ENCODE measurements at places on chromosomes 13 and 19.

- peak; percentile 58 for DNase-seq
Observed at GRCh38 chr19:58021541-58022282, 12.1 kb upstream of the ZSCAN1 start.

- no peak for DNase-seq
Observed at GRCh38 chr13:39737047-39737446, 81.6 kb downstream of the COG6 start.

- peak; percentile 1 for DNase-seq
Observed at GRCh38 chr13:61727767-61728166, 312.1 kb upstream of the PCDH20 start.

GRCh38 chr13:103078158-103078557, 11.9 kb upstream of the SLC10A2 start:
- no peak for DNase-seq

- DNase-seq, result peak; percentile 69
Observed at GRCh38 chr19:38977445-38978325, 2.1 kb upstream of the FBXO17 start.

DNA sequence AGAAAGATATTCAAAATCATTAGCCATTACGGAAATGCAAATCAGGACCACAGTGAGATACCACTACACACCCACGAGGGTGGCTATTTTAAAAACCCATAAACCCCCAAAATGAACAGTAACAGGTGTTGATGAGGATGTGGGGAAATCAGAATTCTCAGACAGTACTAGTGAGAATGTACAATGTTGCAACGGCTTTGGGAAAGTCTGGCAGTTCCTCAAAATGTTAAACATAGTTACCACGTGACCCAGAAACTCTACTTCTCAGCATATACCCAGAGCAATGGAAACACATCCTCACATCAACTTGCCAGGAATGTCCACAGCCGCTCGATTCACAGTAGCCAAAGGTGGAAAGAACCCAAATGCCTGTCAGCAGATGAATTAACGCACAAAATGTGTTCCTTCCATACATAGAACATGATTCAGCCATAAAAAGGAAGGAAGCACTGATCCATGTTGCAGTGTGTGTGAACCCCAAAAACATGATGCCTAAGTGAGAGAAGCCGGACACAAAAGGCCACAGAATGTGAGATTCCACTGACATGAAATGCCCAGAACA, 7.0 kb downstream of the PLVAP start:
- peak; percentile 55 for DNase-seq

GRCh38 chr13:39840201-39840600, 184.7 kb downstream of the COG6 start:
- DNase-seq, result no peak

- peak; percentile 32 for DNase-seq
Observed at GRCh38 chr13:95921485-95921884, 131.7 kb downstream of the UGGT2 start.

- DNase-seq, result peak; percentile 77
Observed at GRCh38 chr19:12778017-12778904, 2.9 kb upstream of the HOOK2 start.

DNA sequence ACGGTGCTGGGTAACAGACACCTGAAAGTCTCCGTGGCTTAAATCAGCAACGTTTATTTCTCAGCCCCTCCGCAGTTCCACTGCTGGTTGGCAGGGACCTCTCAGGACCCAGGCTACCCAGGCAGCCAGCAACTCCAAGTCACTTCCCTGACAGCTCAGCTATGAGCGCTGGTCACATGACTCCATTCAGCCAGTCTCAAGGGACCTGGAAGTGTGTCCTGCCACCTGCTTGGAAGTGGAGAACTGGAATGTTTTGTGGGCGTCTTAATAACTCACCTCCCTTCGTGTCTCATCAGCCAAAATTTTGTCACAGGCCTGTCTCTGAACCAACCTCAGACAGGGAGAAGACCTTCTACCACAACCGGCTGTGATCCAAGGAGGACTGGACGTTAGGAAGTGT, 72.8 kb downstream of the DPF1 start:
- DNase-seq, result no peak

- no peak for DNase-seq
Observed at GRCh38 chr13:74675972-74676371, 541.8 kb upstream of the KLF12 start.

DNA sequence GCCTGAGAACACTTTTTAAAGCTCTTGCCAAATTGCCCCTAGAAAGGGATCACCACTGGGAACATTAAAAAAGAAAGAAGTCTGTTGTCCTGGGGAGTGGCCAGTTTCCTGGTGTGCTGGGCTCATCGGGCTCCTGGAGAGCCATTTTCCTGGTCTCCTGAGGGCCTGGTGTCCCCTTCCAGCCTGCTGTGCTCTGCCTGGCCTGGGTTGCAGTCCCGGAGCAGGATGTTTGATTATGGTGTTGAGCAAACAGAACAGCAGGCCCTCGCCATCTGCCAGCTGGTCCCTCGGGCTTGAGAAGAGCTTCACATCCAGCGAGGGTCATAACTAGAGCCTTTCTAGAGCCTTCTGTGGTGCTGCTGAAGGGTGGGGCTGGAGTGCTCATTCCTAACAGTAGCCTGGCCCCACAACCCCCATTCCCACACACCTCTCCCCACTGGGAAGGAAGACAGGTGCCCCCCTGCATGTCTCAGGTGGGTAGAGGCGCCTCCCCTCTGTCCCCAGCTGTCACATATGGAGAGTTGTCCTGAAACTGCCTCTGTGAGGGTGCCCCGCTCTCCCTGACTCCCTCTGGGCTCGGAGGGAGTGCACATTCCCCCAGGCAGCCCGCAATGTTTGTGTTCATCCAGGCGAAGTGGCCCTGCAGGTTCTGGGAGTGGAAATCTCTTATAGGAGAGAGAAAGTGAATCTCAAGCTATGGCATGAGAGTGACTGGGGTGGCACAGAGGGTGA, 151.1 kb downstream of the SIPA1L3 start:
- DNase-seq, result no peak

GRCh38 chr13:114015111-114015968, 41.5 kb upstream of the C13orf46 start:
- DNase-seq, result no peak

DNA sequence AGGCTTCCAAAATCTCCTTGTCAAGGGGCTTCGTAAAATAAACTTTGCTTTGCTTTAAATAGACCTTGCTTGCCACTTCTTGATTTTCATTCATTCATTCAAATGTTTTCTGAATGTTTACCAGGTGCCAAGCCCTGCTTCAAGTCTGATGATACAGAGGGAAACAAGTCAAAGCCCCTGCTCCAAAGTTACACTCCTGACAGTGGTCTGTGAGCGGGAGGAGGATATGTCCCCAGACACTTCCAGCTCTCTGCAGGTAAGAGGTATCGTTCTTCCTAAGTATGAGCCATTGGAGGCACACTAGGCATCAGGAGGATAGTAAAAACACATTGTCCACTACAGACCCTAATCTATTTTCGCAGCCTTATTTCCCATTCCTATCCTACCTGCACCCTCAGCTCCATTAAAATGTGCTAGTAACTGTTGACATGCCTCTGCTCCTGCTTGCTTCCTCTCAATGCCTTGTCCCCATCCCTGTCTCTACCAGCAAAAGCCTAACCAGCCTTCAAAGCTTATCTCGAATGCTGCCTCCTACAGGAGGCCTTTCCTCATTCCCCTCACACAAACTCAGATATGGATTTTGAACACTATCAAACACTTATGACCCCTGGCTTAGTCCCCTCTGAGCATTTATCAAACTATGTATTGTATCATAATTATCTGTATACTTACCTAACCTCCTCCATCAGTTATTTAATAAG, 6.2 kb upstream of the WBP4 start:
- no peak for DNase-seq

DNA sequence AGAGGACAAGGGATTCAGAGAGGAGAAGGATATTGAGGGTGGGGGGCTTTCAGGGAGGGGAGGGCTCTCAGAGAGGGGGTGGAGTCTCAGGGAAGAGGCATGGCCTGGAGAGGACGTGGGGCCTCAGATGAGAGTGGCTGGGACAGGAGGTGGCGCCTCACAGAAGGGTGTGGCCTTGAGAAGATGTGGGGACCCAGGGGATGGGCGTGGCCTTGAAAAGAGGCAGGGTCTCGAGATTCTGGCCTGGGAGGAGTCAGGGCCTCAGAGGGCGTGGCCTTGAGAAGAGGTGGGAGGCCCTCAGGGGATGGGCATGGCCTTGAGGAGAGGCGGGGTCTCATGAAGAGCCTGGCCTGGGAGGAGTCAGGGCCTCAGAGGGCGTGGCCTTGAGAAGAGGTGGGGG, 23.7 kb upstream of the TNFSF14 start:
- DNase-seq, result no peak

DNA sequence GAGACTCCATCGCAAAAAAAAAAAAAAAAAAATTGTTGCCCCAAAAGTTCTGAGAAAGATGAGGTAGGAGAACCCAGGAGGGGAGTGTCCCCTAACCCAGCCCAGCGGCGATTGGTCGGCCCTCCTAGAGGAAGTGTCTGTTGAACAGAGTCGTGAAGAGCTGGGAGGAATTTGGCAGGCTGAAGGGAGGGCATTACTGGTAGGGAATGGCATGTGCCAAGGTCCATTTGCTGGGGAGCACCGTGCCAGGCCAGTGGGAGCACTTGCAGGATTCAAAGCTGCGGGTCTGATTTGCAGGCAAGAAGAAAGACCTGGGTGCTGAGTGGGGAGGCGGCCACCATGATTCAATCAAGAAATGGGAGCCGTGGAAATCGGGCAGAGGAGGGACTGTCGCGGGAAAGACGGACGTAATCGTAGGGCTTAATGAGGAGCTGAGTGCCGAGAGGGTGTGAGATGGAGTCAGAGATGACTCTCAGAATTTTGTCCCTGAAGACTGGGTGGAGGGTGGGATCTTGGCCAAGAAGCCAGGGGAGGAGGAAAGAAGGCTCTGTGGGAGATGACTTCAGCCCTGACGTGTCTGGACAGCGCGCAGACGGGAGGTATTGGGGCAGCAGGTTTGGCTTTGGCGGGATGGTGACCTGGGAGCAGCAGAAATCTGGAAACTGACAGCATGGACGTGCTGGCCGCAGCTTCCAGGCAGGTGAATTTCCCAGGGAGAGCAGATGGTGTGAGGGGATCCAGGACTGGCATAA, 15.4 kb downstream of the CERS4 start:
- no peak for DNase-seq

DNA sequence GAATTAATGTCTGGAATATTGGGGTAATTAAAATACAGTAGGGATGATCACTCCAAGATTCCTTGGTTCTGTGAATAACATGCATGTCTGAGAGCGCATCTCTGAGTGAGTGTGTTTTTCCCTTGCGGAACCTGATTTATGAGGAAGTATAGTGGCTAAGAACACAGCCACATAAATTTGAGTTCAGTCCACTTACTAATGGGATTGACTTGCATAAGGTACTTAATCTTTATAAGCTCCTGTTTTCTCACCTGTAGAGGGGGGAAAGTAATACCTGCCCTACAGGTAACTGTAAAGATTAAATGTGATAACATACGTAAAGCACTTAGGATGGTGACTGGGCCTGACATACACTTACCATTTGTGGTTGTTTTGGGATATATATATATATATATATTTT, 60.8 kb downstream of the KLF5 start:
- no peak for DNase-seq

- DNase-seq, result no peak
Observed at GRCh38 chr13:99863789-99864626, 107.6 kb downstream of the ZIC5 start.

GRCh38 chr19:57815247-57816075, 748 bp upstream of the ZNF552 start:
- no peak for DNase-seq

GRCh38 chr19:681029-682019, 5.1 kb downstream of the FSTL3 start:
- no peak for DNase-seq

GRCh38 chr13:75721307-75721706, 85.2 kb downstream of the LMO7 start:
- DNase-seq, result no peak

DNA sequence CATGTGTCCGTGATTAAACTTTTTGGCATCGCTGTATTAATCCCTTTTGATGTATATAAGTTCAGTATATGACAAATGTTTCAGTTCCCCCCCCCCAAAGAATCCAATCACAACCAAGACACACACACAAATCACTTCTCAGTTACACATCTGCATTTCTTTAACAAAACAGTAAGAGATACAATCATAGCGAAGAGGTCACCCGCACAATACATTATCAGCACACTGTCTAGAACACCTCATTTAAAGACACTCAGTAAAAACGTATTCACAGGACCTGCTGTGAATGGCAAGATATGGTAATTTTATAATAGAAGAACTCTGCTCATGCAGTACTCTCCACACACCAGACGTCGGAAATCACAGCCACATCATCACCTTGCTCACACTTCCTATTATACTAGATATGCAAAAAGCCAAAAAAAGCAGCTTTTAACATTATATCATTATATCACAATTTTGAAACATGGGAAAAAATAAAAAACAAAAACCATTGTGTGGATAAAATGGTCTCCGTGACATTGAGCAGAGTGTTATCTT, 71.4 kb upstream of the XPO4 start:
- DNase-seq, result no peak

GRCh38 chr19:49271080-49271753, 53.8 kb downstream of the SLC6A16 start:
- peak; percentile 4 for DNase-seq

- DNase-seq, result no peak
Observed at GRCh38 chr13:80469105-80469852, 128.4 kb upstream of the SPRY2 start.

DNA sequence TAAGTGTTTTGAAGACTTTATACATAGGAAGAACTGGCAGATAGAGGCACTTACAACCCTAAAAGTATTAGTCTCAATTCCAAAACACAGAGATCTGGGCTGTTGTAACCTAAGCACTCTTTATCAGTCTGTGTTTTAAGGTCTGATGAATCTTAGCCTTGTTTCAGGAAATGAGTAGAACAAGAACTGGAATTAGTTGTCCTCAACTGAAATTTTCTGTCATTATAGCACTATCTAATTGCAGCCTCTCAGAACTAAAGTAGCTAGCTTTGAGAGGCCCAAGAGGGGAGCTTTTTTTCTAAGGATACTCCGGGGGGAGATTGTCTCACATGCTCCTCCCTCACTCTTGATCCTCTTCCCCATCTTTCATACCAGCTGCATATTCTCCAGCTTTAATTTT, 13.1 kb downstream of the HNRNPM start:
- DNase-seq, result no peak

DNA sequence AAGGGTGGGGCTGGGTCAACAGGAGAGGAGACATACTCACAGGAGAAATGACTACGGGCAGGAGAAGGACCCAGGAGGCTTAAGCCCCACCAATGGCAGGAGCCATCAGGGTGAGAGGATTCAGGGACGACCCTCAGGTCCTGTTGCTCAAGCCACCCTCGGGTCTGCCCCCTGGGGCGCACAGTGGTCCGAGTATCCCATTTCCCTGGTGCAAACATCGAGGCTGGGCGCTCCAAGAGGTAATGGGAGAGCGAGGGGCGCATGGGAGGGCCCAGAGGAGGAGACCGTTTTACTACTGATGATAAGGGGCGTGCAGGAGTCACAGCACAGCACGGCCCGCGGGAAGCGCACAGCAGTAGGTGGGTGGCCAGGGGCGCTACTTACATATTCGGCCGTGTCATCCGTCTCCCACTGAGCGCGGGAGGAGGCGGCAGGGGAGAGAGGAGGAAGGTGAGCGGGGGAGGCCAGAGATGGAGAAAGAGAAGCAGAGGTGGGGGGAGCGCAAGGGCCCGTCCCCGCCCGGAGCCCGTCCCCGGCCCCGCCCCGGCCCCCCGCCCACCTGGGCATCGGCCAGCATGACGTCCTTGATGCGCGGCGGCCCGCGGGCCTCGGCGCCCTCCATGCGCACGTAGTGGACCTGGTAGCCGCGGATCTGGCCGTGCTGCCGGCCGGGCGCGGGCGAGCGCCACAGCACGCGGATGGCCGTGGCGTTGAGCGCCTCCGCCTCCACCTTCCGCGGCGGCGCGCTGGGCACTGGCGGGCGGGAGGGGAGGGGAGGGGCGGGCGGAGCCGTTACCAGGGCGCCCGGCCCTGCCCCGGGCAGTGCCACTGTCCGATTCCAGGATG, 111.5 kb downstream of the PTPRS start:
- DNase-seq, result no peak

Data from iris pigment epithelial cell (primary cell).